Caco-2 (cell line): ENCODE measurements at places on chromosomes 3 and 15.

DNA sequence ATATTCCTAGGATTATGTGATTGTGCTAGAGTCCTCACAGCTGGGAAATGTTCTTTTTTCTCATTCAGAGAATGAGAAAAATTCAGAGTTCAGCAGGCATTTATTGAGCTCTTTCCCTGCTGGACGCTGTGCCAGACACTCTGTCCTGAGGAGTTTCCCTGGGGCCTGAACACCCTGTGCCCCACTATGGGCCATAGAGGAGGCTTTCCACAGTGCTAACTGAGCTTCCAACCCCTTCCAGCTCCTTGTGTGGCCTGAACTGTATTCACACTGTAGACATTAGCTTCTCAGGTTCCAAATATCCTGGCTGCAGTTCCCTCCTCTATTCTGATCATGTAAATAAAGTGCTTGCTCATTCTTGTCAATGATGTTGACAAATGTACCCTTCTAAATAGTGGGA, 10.0 kb downstream of the ABHD2 start:
- H3K4me3 ChIP-seq: no peak overlapping the region
- H3K27me3 ChIP-seq: no peaks in the 10 kb centered on the region
- no peak for DNase-seq
- H3K4me1 ChIP-seq: peaks cover 18% of the 10 kb centered on the region
- peak overlapping the region; percentile 31 for H3K27ac ChIP-seq

DNA sequence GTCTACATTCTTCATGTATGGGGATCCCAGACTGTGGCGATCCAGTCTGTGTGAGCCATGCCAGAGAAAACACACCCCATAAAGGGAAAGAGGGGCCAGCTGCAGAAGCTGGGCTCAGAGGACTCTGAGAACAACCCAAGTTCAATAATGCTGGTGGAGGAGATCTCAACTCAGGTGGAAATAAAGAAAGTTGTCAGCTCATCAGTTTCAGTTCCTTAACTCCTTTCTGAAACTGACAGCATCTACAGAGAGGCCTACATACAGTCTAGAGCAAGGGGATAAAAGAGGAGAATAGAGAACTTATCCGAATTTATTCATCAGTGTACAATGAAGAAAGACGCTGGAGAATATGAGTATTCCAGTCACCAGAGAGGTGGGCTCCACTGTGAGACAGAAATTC, 77.0 kb downstream of the NTRK3 start:
- no peak overlapping the region for H3K27ac ChIP-seq
- no peak for DNase-seq
- no peak overlapping the region for H3K4me3 ChIP-seq

GRCh38 chr15:69983696-69984265, 113.9 kb downstream of the TLE3 start:
- H3K4me1 ChIP-seq: no peaks in the 10 kb centered on the region
- H3K27ac ChIP-seq: no peak overlapping the region
- H3K36me3 ChIP-seq: no peaks in the 10 kb centered on the region
- H3K27me3 ChIP-seq: no peaks in the 10 kb centered on the region

- H3K27ac ChIP-seq: no peak overlapping the region
- DNase-seq: no peak
- H3K4me1 ChIP-seq: peaks cover 4% of the 10 kb centered on the region
- no peaks in the 10 kb centered on the region for H3K27me3 ChIP-seq
- H3K36me3 ChIP-seq: peaks cover 8% of the 10 kb centered on the region
- H3K4me3 ChIP-seq: no peak overlapping the region
These were observed 17.1 kb downstream of the TPM1 start for GRCh38 chr15:63059573-63060216.

DNA sequence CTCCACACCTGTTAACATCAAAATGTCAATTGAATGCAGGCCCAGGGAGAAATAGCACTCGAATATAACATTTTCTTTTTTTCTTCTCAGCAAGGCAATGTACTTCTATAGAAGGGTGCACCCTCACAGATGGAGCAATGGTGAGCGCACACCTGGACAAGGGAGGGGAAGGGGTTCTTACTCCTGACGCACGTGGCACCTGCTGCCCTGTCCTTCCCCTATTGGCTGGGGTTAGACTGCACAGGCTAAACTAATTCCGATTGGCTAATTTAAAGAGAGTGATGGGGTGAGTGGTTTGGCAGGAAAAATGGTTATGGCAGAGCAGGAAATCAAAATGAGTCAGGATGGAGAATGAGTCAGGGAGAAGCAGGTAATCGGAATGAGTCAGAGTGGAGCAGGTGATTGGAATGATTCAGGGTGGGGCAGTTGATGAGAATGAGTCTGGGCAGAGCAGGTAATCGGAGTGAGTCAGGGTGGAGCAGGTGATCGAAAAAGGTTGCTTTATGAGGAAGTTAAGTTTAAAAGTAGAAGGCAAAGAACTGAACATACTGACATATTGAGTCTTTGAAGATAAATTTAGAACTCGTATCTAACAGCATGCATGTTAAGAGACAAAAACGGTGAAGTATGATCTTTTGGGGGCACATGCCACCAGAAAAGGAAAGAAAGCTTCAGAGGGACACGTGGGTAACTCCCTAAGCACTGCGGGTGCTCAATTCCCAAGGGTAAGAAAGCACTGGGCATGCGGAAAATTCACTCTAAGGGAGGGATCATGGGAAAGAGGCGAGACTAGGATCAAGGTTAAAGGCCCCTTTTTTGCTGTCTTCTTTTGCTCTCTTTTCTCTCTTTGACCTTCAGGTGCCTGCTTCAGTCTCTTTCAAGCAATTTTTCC, 72.9 kb upstream of the GALNT15 start:
- H3K4me1 ChIP-seq: peaks cover 18% of the 10 kb centered on the region
- H3K27me3 ChIP-seq: no peaks in the 10 kb centered on the region
- H3K27ac ChIP-seq: no peak overlapping the region
- DNase-seq: peak; percentile 40
- H3K36me3 ChIP-seq: no peaks in the 10 kb centered on the region

DNA sequence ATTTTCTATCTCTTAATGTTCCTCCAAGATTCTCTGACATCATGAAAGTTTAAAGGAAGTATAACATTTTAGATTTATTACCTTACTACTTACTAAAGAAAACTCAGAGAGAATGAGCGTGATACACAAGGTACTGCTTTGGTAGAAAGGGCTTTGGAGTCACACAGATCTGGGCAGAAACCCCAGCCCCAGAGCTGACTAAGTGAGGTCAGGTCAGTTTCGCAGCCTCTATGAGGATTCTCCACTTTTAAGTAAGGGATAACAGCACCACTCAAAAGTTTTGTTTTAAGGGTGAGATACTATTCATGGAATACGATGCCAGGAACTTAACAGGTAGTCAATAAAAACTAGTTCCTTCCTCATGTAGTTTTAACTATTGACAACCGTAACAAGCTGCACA, 76.1 kb downstream of the CLDN11 start:
- no peaks in the 10 kb centered on the region for H3K4me1 ChIP-seq
- no peaks in the 10 kb centered on the region for H3K36me3 ChIP-seq
- H3K27me3 ChIP-seq: no peaks in the 10 kb centered on the region
- no peak for DNase-seq
- no peak overlapping the region for H3K27ac ChIP-seq

DNA sequence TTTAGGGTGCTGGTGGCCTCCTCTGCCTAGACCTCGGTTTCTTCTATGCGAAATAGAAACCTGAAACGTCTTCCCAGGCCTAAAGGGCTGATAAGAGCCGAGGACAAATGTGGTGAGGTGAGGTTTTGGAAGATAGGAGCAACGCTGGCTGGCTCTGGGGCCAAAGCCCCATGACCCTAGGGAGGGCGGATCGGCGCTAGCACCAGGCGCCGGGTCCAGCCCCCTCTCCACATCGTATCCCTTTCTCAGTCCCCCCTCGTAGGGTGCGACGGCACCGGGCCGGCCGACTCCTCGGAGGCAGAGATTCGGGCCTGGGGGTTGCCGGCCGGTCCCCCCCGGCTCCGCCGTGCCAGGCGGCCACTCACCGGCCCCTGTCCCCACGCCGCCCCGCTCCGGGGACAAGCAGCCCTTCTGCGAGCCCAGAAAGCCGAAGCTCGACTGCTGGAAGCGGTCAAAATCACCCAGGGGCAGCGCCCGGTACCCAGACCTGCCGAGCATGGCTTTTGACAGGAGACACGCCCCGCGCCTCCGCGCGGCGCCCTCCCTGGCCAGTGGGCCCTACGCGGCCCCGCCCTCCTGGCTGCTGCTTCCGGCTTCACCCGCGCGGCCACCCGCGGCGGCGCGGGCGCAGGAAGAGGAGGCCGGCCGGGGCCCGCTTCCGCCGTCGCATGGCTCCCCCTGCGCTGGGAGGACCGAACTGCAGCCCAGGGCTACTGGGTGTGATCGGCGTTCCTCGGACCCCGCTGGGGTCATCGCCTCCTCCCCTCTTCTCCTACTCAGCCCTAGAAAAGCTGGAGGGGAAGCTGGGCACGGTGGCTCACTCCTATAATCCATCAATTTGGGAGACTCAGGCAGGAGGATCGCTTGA, at the start of gene STOML1:
TSS of gene STOML1 (minus strand) at position 570 of the 868 bp plus-strand sequence. CDS start at position 498, 72 bp downstream.
- H3K4me3 ChIP-seq: peak within 1 kb of the TSS; percentile 61
- H3K27ac ChIP-seq: no peak within 1 kb of the TSS
- peaks cover 4% of the 10 kb centered on the region; the same call in 1 of the 2 replicates for H3K4me1 ChIP-seq
- H3K27me3 ChIP-seq: no peaks in the 10 kb centered on the region
- no peaks in the 10 kb centered on the region for H3K36me3 ChIP-seq

GRCh38 chr15:65424683-65425082, 1.9 kb upstream of the IGDCC4 start:
- H3K27ac ChIP-seq: no peak overlapping the region
- peaks cover 19% of the 10 kb centered on the region for H3K4me1 ChIP-seq
- no peak for DNase-seq

DNA sequence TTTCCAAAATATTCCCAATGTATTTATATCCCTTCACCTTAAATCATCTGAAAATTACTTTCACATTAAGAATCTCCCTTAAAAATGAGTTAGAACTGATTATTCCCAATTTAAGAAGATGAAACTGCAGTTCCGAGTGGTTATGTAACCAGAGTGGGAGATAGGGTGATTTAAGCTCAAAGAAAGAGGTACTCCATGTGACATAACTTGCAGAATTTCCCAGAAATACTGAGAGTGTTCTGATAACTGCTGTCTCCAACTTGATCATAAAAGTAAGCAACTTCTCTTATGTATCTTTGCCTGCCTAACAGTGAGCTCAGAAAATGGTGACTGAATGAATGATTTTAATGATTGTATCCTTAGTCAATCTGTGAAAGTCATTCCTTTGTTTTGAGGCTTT, 32.3 kb downstream of the ARRDC4 start:
- no peaks in the 10 kb centered on the region for H3K27me3 ChIP-seq
- no peak for DNase-seq
- no peaks in the 10 kb centered on the region for H3K36me3 ChIP-seq
- 0 out of 2 replicates have a peak, but pooled peaks cover 7% of the 10 kb centered on the region for H3K4me1 ChIP-seq
- no peak overlapping the region for H3K4me3 ChIP-seq

GRCh38 chr3:13072239-13072599, 1.0 kb downstream of the IQSEC1 start:
- no peaks in the 10 kb centered on the region for H3K36me3 ChIP-seq
- no peak overlapping the region for H3K27ac ChIP-seq
- no peaks in the 10 kb centered on the region for H3K4me1 ChIP-seq
- no peak overlapping the region for H3K4me3 ChIP-seq
- H3K27me3 ChIP-seq: no peaks in the 10 kb centered on the region

DNA sequence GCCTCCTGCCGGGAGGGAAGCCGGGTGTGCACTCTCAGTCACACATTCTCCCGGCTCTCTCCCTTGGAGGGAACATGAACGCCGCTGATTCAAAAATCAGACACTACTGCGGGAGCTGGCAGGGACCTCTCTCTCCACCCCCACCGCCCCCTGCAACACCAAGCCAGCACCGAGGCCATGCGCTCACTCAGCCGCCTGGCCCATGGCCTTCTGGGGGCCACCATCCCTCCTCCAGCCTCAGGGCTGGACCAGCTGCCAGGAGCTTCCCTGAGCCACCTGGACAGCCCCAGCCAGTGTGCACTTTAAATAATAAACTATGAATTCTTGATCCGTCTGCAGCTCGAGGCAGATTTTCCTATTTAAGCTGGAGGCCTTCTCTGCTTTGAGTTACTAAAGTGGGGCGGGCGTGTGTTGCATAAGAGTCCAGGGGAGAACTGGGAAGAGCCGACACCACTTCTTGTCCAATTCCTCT, 30.6 kb downstream of the ADAMTS17 start:
- no peaks in the 10 kb centered on the region for H3K27me3 ChIP-seq
- H3K36me3 ChIP-seq: no peaks in the 10 kb centered on the region
- no peak overlapping the region for H3K27ac ChIP-seq
- no peak overlapping the region for H3K4me3 ChIP-seq
- no peaks in the 10 kb centered on the region for H3K4me1 ChIP-seq
- DNase-seq: no peak

- H3K4me1 ChIP-seq: peaks cover 34% of the 10 kb centered on the region
- no peak overlapping the region for H3K27ac ChIP-seq
- H3K27me3 ChIP-seq: no peaks in the 10 kb centered on the region
- peaks cover 2% of the 10 kb centered on the region for H3K36me3 ChIP-seq
These were observed 2.0 kb downstream of the BHLHE40 start for GRCh38 chr3:4981294-4981664.

DNA sequence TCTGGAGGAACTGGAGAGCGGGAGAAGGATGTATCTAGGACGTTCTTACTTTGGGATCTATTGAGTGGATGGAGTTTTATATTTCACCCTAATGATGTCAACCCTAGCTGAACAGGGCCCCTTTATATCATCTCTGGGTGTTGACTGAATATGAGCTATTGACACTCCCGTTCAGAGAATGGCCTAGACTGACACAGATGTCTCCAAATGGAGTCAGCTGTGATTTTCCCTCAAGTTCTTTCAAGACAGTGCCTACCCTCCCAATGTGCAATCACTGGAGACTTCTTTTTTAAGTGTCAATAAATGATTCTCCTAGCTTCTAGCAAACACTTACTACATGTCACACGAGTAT, 63.8 kb downstream of the FRMD4B start:
- H3K4me1 ChIP-seq: peaks cover 37% of the 10 kb centered on the region
- DNase-seq: no peak
- H3K27ac ChIP-seq: peak overlapping the region; percentile 59
- no peaks in the 10 kb centered on the region for H3K36me3 ChIP-seq

DNA sequence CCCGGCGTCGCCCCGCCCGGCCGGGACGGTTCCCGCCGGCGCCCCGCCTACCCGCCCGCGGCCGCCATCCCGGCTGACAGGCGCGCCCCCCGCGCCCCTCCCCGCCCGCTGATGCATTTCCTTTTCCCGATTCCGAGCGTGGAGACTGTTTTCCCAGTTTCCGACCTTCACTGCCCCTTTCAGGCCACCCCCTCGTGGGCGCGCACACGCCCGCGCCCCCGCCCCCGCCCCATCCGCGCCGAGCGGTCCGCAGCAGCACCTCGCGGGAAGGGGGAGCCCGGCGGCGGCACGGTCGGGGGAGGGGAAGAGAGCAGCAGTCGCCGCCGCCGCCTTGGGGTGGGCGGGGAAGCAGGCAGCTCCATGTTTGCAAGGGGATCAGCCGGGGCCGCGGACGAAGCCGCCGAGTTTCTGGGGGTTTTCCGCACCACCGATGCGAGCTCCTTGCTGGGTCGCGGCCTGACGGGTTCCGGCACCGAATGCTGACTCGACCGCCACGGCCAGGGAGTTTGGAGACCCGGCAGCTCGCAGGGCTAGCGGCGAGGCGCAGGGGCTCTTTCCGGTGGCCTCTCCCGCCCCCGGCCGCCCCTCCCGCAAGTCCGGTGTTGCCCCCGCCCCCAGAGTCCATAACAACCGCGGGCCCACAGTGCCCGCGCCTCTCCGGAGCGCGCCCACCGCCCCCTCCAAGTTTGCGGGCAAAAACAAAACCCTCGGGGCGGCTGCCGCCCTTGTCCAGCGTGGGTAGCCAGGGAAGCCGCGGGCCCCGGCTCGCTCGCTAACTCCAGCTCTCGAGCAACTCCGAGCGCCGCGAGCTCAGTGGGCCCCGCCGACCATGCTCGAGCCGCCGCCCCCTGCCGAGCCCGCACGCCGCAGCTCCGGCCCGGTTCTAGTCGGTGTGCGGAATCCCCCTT, 3.2 kb upstream of the SIN3A start:
- H3K4me3 ChIP-seq: peak overlapping the region; percentile 78
- no peaks in the 10 kb centered on the region for H3K36me3 ChIP-seq
- peak; percentile 83 for DNase-seq
- H3K27me3 ChIP-seq: no peaks in the 10 kb centered on the region
- H3K4me1 ChIP-seq: peaks cover 24% of the 10 kb centered on the region
- H3K27ac ChIP-seq: peak overlapping the region; percentile 89
